Ammon's horn (tissue), 1 donor: ENCODE measurements at places on chromosomes 7 and 10.

GRCh38 chr10:70540089-70540788, 61.7 kb downstream of the PALD1 start:
- DNase-seq, result no peak

DNA sequence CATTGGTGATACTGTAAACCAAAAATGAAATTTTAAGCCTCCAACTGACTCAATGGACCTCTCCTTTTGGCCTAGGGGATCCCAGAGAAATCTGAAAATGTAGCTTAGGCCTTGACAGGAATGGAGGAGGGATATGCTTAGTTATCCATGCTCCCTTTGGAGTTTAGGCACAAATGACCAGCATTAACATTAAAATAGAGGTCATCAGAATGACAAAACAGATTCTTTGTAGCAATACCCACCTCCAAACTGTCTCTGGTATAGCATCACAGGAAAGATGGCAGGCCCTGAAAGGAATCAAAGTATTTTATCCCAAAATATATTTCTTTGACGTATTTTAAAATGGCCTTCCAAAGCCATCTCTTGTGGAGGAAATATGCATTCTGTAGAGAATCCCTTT, 39.1 kb upstream of the LRRN3 start:
- DNase-seq, result no peak

- DNase-seq, result no peak
These were observed 87.6 kb downstream of the ARMH3 start for GRCh38 chr10:101968286-101968939.

- DNase-seq, result peak; percentile 80
These were observed 1.5 kb downstream of the CTBP2 start for GRCh38 chr10:125158601-125159485.

DNA sequence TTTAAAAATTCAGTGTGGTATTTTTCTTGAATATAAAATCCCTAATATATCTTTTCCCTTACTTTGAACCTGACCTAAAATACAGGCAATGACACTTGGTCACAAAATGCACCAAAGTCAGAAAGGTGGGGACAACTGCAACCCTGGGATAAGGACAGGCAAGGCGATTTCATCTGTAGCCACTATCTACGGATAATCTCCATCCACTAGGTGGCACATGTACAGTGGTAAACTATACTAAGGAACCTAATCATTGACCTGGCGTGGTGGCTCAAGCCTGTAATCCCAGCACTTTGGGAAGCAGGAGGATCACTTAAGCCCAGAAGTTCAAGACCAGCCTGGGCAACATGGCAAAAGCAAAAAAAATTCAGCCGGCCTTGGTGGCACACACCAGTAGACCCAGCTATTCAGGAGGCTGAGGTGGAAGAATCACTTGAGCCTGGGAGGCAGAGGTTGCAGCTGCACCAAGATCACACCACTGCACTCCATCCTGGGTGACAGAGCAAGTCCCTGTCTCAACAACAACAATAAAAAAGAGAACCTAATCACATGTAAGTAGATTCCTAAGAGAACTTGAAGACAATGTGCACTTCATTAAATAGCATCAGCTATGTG, 98.9 kb downstream of the KMT2C start:
- DNase-seq, result peak; percentile 64

DNA sequence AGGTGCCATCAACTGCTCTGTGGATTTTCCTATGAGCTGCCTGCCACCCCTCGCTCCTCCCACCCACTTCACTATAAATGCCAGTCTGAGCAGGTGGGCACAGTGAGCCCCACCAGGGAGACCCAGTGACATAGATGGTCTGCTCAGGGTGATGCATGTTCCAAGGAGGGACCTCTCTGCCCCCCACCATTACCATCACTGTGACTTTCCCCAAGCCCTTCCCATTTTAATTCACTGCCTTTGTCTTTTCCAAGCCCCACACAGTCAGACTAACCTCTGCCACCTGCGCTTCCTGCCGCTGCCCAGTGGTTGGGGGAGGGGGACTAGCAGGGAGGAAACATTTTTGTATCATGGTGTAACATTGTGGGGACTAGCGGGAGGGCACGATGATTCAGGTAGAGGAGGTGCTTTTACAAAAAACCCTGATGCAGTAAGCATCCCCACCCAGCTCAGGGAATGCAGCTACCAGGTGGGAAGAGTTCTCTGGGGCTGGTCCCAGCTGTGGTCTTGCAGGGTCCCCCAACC, 24.6 kb downstream of the PRSS2 start:
- no peak for DNase-seq

DNA sequence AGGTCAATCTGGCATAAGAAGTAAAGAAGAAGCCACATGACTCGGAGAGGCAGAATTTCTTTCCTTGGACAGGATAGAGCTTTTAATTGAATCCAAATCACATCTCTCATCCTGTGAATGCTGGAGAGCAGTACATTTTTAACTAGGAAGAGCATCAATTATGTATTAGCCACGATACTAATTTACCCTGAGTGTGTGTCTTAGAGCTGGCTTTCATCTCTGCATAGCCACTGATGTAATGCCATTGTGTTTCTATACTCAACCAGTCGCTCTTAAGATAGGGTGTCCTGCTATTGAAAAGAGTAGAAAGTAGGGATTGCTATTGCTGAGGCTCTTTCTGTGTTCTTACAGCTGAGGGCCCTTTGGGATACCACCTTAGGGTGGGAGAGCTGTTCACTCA, 280.3 kb downstream of the AUTS2 start:
- no peak for DNase-seq

DNA sequence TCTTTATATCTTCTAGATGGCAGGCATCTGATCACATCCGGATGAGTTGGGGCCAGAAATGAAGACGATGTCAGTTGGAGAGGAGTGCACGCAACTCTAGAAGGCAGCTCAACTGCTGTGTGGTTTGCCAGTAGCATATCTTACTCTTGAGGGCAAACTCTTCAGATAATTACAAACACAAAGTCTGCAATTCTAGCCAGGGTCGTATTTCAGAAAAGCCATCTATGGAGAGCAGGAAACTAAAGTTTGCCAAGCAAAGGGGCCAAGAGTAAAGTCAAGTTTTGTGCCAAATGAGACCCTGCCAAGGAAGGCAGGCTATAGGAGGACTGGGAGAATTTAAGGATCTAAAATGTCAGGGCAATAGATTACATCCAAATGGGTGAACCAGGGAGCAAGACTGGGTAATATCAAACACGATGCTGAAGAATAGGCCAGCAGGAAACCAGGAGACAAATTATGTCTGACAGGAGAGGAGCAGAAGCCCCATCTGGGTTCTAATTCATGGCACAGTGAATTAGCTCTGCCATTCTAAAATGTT, 312.5 kb upstream of the SEMA3C start:
- DNase-seq, result no peak

GRCh38 chr7:115145512-115145911, 223.6 kb downstream of the MDFIC start:
- DNase-seq, result no peak

DNA sequence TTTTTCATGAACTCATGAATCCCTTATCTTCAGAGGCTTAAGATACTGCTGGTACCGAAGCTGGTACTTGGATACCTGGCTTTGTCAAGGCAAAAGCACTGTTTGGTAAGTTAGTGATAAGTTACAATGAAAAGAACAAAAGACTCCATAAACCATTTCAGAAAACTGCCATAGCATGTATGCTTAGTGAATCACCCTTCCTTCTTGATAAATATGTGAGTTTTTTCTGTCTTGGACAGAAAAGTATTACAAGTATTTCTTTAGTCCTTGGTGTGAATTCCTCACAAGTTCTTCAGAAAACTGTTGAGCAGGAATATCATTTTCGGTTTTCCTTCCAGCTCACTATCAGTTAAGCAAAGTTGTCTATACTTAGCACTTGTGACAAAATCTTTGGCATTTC, 25.6 kb downstream of the PUS7 start:
- no peak for DNase-seq

- DNase-seq, result no peak
These were observed 25.1 kb upstream of the HK1 start for GRCh38 chr10:69253171-69253570.

- DNase-seq, result no peak
These were observed 59.8 kb downstream of the CSGALNACT2 start for GRCh38 chr10:43197834-43198681.

- DNase-seq, result no peak
These were observed 4.8 kb downstream of the FBH1 start for GRCh38 chr10:5894873-5895272.

DNA sequence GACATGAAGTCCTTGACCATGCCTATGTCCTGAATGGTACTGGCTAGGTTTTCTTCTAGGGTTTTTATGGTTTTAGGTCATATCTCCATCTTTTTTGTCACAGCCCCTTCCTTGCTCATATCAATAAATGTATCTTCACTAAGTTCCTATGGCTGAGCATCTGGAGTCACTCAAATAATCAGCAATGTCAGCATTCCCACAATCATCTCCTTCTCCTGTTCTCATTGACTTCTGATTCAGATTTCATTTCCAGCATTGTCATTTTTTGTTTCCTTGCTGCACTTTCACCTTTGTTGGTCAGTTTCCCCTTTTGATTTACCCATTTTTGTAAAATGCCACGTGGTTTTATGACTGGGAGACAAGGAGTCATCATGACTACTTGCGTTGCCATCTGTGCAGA, 181.2 kb downstream of the BICC1 start:
- no peak for DNase-seq

GRCh38 chr10:50988792-50989191, 85.5 kb upstream of the PRKG1 start:
- no peak for DNase-seq

- no peak for DNase-seq
These were observed 96.2 kb downstream of the NPTX2 start for GRCh38 chr7:98713165-98713810.

GRCh38 chr7:30184791-30185487, 50.2 kb downstream of the MTURN start:
- peak; percentile 73 for DNase-seq
